ENCODE measurements at places on chromosomes 6 and 20.

DNA sequence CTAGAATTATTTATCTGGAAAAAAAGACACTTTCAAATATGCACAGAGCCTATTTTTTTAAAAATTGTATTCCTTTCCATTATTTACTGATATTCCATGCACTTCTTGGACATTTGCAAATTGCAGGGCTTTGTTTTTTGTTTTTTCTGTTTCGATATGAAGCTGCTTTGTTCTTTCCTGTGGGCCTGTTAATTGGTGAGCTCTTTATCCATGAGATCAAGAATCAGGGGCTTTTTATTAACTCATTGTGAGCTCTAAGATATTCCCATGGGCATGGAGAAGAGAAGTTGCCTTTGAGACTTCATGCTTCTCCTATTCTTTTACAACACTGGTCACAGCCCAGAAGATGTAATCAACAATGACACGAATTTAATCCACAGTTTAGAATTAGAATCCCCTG, 145.1 kb downstream of the SAMD5 start:
- no peak for DNase-seq

DNA sequence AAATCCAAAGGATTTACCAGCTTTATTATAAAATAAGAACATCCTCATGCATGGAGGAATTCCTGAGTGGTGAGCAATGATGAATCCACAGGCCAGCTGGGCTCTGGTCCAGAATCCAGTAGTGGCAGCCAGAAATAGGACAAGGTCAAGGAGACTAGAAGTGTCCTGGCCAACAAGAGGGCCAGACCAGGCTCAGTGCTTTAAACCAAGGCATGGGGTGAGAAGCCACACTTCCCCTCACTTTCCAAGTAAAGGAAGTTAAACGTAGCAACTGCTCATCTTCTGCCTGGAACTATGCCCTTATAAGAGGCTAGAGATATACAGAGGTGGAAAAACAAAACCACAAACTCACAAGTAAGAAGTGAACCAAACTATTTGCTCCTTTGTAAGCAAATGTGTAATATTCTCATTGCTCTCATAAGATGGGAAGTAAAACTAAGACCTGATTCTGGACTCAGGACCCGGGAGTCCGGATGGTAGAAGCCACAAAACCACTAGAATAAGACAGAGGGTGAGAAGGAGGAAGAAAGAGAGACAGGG, 253.2 kb downstream of the UST start:
- DNase-seq = no peak

- DNase-seq = no peak
Observed at GRCh38 chr20:19787366-19787765, 29.3 kb downstream of the RIN2 start.

DNA sequence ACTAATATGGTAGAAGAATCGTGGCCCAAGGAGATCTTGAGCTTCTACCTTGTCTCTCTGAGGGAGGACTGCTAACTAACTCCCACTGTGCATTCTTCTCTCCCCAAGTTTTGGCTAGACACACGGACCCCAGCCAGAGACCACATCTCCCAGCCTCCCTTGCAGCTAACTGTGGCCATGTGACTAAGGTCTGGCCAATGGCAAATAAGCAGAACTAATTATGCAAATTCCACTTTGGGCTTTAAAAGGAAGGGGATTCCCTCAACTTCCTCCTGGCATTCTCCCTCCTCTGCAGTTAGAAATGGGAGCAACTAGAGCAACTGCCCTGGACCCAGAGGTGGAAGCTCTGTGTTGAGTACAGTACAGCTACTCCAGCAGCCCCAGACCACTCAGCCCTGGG, 15.4 kb downstream of the BPIFA2 start:
- no peak for DNase-seq

DNA sequence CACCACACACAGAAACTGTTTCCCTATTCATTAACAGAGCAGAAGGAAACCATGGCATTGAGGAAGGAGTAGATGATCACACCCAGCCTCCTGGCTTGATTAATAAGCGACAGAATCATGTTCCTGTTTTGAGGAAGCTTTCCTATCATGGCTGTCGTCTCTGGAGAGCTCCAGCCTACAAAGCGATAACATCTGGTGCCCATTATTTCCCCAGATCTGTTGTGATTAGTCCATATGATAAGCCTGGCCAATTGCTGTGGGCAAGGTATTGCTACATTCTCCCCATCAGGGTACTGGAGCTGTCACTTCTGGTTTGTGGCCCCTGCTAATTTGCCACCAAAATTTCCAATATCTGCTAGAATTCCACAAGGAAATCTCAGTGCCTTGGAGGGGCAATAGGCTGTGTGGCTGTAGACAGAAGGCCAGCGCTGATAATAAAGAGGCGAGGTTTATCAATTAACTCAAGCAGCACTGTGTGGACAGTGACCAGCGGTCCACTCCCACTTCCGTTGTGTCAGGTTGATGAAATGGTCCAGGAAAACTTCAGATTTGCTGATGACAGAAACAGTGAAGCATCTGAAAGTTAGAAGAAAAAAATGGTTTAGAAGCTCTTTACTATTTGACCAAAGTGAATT, 66.4 kb downstream of the OLIG3 start:
- DNase-seq = no peak

DNA sequence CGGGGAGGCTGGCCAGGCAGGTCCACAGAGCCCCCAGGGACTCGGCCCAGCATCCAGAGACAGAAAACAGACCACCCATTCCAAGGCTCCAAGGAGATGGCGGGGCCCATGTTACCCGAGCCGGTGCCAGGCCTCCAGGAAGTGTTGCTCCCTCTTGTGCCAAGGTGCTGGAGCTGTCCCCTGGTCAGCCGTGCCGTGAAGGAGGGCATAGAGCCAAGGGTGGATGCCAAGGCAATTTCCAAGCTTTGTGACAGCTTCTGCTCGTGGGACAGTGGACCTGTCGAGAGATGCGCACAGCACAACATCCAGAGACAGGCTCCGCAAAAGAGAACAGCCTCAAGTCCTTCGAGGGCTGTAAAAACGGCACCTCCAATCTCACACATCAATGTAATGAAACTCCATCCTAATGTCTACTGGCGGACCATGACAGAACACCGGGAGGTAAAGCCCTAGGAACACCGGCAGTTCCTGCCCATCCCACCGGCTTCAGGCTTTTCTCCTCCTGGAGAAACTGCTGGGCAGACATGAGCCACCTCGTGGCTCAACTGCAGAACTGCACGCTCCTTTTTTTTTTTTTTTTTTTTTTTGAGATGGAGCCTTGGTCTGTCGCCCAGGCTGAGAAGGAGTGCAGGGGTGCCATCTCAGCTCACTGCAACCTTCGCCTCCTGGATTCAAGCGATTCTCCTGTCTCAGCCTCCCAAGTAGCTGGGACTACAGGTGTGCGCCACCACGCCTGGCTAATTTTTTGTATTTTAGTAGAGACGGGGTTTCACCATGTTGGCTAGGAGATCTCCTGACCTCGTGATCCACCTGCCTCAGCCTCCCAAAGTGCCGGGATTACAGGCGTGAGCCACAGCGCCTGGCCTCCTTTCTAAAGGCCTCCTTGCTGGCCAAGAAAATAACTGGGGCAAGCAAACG, 30.9 kb upstream of the AVP start:
- DNase-seq = no peak

- no peak for DNase-seq
Observed at GRCh38 chr20:2301164-2301622, 5.4 kb downstream of the TGM3 start.

GRCh38 chr6:148945301-148946021, 198.6 kb downstream of the UST start:
- no peak for DNase-seq

- no peak for DNase-seq
Observed at GRCh38 chr6:158825951-158826306, 6.8 kb upstream of the EZR start.

GRCh38 chr6:75291331-75291730, 6.7 kb upstream of the TMEM30A start:
- no peak for DNase-seq

DNA sequence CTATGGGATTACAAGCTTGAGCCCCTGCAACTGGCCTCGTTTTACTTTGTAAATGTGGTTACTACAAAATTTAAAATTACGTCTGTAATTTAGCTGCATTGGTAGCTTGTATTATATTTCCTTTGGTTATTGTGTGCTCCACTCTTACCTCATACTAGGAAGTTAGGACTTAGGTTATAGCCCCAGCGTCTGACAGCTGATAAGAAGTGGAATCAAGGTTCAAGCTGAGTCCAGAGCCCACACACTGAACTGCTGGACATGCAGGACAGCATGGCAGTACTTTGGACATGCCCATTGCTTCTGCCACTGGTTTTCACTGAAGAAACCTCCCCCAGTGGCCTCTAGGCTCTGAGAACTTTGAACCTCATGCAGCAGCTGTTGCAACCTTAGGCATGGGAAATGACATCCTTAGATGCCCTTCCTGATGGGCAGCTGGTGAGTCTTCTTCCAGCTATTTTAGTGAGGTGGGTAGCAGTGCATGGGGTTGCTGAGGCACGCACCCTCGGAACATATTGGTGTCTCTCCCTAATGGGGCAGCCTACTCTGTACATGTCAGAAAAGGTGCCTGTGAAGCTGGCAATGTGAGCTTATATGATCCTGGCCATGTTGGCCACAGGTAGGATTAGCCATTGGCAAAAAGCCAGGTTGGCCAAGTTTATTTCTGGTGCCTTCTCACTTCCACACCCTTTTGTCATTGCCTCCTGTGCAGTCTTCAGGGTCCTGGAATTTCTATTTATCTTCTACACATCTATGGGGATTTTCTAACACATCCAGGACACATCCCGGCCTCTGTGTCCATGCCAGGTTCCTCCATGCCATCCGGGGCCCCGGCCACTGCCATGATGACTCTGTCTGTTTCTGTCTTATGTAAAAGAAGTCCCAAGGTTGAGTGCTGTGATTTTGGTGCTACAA, 85.3 kb downstream of the CDS2 start:
- DNase-seq = no peak

GRCh38 chr20:10843146-10843711, 169.4 kb upstream of the JAG1 start:
- no peak for DNase-seq

DNA sequence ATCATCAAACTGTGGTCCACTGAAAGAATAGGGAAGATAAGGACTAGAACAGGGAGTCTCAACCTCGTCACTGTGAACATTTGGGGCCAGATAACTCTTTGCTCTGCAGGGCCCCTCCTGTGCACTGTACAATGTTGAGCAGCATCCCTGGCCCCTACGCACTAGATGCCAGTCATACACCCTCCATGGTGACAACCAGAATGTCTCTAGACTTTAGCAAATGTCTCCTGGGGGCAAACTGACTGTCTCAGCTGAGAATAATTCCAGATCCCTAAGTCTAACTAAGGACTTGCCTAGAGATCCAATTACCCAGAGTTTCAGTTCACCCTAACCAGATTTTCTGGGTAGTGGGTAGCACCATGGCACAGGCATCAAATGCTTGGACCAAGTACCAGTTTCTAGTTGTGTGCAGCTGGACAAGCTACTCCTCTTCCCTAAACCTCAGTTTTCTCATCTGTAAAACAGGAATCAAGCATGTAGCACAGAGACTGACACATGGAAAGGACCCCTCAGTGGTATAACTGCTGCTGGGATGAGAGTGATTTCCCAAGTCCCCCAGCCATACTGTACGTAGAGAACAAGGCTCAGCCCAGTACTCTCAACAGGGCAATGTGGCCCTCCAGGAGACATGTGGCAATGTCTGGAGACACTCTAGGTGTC, 87.0 kb upstream of the NFATC2 start:
- DNase-seq = no peak

DNA sequence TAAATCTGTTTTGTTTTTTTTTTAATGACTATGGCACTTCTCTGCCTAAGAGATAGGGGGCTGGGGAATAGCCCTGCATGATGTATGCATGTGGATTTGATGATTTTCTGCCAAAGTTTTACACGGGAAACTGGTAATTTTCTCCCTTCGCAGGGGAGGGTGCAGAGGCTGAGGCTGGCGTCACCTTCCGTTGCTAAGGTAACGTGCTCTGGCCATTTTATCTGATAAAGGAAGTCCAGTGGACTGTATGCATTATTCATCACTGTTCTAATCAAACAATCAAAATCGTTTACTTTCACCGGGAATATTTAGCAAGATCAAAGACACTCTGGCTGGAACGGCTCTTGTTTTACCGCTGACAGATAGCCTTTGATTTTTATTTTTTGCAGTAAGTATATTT, 789 bp downstream of the PHACTR1 start:
- DNase-seq = no peak

DNA sequence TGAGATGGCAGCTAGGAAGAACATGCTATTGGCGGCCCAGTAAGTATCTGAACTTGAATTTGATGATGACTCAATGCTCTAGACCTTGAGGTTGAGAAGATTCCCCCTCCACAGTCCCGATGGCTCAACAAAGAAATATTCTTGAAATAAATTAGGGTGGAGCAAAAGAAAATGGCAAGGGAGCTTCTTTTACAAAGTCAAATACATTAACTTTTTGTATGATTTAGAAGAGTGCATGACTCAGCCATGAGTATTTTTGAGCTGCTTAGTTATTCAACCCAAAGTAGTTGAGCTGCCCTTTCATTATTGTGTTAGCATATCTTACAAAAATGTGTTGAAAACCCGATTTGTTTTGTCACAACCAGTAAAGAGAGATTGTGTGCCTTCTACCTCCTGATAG, 7.6 kb downstream of the TFAP2C start:
- DNase-seq = no peak

DNA sequence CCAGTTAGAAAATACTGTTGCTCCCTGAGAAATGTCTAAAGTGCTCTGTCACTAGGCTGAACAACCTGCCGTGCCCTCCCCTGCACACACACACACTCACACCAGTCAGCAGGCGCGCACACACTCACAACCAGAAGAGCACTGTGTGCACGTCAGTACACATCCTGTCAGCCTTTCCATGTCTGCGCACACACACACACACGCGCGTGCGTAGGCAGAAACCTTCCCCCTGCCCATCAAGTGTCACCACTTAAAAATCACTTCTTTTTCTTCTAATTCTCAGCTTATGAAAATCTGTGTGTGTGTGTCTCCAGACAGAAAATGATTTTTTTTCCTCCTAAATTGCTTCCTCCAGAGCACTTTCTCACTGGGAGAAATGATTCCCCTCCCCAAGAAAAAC, 100.3 kb downstream of the EDN3 start:
- no peak for DNase-seq

GRCh38 chr6:81857812-81858211, 105.3 kb upstream of the TENT5A start:
- DNase-seq = no peak

DNA sequence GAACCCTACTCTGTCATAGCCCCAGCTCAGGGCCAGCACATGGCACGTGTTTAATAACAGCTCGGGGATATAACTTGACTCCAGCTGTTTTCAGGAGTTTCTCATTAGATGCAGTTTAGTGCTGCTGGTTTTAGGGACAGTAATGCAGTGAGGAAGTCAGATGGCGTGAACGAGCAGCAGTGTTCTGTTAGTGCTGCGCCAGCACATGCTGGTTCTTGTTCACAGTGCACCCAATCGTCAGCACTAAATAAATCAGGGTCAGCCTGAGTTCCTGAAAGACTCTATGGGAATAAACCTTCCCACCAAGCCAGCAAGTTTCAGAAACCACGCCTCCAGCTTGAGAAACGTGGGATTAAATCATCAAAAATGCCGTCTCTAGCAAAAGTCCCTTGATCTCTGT, 235.9 kb upstream of the SUPT3H start:
- no peak for DNase-seq

All from activated T-cell treated with anti-CD3 and anti-CD28 coated beads for 24 hours (primary cell).